ENCODE measurements at places on chromosomes 4 and X.

DNA sequence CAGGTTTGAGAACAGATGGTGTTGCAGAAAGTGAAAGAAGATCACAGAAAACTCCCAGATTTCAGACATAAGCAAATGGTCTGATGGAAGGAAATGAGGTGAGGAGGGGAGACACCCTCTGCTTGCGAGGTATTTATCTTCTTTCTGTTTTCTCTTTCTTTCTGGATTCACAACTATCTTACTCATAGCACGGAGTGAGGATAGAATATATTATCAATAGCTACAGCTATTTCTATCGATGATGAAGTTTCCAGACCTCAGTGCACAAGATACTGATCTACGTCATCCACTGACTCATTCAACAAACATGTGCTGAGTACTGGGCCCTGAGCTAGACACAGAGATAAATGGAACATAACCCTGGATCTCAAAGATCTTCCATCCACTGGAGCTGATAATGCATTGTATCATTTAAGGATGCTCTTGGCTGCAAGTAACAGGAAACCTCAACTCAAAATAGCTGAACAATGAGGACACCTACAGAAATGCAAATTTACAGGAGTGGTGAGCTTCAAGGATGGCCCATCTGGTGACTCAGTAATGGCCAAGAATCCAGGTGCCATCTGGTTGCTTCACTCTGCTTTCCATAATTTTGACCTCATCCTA is 21.2 kb downstream of the SLC2A9 start:
- no peak for DNase-seq

DNA sequence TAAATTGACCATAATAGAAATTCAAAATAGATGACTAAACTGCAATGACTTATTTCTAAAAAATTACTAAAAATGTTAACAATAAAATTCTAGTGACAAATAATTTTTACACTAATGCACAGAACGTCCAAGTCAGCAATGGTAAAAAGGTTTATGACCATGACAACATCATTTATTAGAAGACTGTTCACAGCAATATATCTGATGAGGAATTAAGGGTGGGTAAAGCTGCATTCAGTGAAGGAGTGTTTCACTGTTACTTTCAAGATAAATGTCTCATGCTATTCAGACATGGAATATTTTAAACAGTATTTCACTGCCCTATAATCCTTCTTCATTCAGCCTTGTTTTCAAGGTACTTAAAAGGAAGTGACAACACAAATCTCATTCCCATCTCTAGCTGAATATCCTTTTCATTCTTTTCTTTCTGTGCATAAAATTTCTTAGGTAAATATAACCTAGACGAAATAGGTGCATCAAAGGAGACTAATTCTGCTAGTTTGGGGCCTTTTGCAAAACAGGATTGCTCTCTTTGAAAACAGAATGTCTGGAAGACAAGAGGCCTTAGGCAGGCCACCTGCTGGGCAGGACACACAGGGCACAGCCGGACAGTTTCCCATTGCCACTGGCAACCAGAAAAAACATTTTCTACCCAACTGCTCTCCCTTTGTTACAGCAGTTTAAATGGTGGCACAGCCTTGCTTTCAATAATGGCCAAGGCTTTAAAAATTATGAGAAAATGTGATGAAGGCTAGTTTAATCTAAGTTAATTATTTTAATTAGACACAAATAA is 600.3 kb downstream of the SPRY1 start:
- no peak for DNase-seq

- DNase-seq, result no peak
Observed at GRCh38 chr4:140267576-140267975, 105.9 kb upstream of the SCOC start.

DNA sequence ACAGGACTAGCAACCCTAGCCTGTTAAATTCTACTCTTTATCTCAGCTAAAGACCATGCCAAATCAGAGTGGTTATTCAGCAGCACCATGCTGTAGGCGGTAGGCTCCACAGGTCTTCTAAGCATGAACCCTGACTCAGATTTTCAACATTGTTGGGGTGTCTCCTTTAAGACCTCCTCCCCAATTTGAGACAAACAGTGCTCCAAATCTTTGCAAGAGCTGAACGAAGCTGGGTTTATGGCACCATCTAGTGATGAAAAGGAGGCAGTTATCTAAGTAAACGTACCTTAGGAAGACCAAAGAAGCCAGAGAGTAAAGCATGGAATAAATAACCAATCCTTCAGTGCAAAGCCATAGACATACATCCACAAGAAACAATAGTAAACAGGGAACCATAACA is 334.5 kb upstream of the SLC7A11 start:
- DNase-seq, result no peak

DNA sequence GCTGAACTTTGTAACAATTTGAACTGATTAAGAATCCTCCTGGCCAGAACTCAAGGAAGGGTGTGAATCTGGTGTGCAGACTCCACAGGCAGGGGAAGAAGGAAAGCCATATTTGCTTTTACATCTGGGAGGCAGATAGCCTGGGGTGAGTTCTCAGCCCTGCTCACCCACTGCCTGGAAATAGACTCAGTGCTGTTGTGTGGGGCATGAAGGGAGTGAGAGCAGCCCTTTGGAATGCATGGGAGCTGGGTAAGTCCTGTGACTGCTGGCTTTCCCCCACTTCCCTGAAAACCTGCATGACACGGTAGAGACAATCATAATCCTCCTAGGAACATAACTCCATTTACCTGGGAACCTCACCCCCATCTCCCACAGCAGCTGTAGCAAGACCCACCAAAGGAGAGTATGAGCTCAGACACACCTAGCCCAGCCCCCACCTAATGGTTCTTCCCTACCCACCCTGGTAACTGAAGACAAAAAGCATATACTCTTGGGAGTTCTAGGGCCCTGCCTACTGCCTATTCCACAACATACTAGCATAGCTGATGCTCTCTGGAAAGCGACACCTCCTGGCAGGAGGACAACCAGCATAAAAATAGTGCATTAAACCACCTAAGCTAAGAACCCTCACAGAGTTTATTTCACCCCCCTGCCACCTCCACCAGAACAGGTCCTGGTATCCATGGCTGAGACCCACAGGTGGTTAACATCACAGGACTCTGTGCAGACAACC is 59.3 kb upstream of the UBQLN2 start:
- no peak for DNase-seq

All from caudate nucleus (tissue), 63 donors.